Colonic mucosa (tissue), 4 donors: ENCODE measurements at places on chromosomes 7 and 10. TPM values are rescaled to one million over a fixed set of nuclear protein-coding genes. Genes with fewer than 3 reads are reported as not detected.
A peak's percentile ranks its signal among the peaks of the same experiment; 100 is the strongest.

The SPDYE1 gene
- total RNA-seq, result not detected

DNA sequence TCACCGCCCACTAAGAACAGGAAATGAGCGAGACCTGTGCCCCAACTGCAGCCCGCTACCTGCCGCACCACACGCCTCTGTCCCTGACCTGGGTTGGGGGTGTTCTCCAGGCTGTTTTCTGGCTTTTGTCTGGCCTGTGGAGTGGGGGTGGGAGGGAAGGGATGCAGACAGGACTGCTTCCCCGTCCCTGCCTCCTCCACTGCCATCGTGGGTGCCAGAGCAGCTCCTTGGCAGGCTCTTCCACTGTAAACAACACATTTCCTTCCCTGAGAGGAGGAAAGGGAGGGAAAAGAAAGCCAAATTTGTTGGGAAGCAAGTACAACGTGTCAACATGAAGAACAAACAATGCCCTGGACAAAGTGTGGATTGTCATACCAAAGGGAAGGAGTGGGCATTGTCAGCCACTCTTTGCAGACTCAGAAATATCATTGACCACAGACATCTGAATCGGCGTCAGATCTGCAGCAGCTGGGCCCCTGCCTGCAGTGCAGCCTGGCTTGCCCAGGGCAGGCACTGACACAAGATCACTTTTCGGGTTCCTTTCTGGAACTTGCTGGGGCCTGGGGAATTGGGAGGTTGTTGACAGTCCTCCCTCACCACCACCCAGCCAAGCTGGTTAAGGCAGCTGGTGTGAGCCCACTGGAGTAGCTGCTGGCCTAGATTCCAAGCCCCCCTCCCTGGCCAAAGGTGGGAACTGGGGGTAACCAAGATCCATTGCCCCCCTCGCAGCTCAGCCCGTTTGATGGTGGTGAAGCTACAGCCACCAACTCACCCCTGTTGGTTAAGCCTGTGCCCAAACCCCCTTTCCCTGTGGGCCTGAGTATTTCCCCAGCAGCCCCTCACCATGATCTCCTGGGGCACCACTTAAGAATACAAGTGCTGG, 22.6 kb upstream of the TRIM8 start:
- DNase-seq, result no peak

DNA sequence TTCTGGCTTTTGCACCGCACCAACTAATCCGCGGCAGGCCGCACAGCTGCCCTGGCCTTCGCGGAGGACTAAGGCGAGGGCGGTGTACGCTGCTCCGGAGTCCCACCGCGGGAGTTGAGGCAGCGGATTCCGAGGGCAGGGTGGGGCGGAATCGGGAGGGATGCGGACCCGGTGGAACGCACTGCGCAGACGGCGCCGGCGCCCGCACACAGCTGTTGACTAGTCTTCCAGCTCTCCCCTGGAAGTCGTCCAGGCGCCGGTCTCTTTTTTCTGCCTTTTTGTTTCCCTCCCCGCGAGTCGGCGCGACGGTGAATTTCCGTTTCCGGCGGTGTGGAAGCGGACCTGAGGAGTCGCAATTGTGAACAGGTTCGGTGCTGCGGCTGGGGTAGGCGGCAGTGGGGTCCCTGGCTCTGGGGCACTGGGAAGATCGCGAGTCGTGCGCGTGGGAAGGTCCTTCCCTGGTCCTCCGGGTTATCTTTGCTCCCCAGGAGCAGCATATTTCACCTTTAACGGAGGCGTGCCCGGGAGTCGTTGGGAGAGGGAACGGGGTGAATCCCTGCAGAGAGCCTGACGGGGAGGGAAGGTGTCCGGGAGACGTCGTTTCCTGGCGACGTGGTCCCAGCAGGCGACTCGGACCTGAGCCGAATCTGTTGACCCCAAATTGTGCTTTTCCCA, at the start of gene ASAH2B:
TSS of gene ASAH2B (plus strand) at position 319 of the 675 bp plus-strand sequence. CDS start 5,195 bp downstream, outside the sequence.
- peak; percentile 91 for DNase-seq

- no peak for DNase-seq
These were observed 229.1 kb upstream of the IGFBP3 start for GRCh38 chr7:46150202-46150601.

- no peak for DNase-seq
These were observed 23.7 kb downstream of the CRHR2 start for GRCh38 chr7:30658479-30659074.

The LBX1 gene
- total RNA-seq, result not detected

- DNase-seq, result no peak
These were observed 27.7 kb upstream of the AP5Z1 start for GRCh38 chr7:4747746-4748145.

- peak; percentile 60 for DNase-seq
These were observed 815 bp downstream of the CCSER2 start for GRCh38 chr10:84329196-84329611.

- no peak for DNase-seq
These were observed 85.2 kb downstream of the ANKIB1 start for GRCh38 chr7:92330835-92331438.

DNA sequence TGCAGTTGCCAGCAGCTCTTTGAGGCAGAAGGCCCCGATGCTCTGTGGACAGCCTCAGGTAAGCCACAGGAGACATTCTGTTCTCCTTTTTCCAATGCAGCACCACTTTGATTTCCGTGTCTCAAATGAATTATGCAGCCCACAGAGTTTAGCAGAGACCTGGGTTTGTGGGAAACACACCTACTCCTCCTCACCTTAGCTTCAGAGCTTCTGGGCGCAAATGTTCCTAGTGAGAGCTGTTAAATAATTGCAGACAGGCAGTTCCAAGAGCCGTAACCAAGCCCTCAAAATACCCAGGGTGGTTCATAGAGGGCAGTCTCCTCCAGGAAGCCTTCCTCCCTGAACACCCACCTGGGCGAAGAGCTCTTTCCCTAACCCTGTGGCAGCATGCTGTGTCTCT, 69.2 kb upstream of the AGK start:
- no peak for DNase-seq

DNA sequence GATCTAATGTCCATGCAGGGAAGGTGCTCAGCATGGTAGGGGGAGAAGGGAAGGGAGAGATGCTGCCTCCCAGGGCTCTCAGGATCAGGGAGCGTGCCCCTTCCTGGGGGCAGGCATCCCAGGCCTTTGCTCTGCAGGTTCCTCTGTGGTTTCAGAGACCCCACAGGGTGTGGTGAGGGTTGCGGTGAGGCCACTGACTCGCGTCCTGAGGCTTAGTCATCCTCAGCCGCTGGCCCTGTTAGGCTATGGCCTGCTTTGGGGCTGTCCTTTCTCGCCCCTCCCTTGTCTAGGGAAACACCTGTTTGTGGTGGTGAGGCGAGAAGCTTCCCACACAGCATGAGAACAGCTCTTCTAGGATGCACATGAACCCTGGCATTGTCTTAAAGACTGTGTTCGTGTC, 558.3 kb upstream of the FOXK1 start:
- DNase-seq, result no peak

DNA sequence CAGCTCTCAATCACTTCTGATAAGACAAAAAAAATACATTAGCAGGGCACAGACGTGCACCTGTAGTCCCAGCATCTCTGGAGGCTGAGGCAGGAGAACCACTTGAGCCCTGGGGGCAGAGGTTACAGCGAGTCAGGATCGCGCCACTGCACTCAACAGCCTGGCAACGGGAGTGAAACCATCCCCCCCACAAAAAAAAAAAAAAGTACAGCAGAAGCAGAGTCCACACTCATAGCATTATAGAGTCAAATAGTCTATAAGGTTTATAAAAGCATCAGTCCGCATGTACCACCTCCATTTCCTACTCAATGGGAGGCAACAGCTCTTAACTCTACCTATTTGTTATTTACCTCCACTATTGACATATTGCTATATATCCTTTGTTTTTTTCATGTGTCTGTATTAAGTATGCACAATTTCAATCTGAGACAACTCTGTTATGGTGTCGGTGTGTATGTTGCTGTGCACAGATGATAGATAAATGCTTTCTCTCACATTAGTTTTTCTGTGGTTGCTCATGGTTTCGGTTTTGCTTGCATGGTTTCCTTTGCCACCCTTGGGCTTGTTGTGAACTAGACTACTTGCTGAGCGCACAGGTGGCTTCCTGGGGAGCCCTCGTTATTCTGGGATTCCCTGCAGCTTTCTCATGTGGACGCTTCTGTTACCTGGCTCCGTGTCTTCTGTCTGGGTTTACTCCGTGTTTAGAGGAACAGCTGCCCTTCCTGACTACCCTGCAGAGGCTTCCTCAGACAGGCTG, 40.4 kb downstream of the PROSER2 start:
- DNase-seq, result no peak

The GDF10 gene
- total RNA-seq, result 0.10 TPM

- no peak for DNase-seq
These were observed 149.7 kb downstream of the DKK1 start for GRCh38 chr10:52463826-52464225.

The CALML3 gene
- 0.40 TPM for total RNA-seq

GRCh38 chr10:133100706-133101415, 13.1 kb downstream of the ADGRA1 start:
- peak; percentile 31 for DNase-seq

DNA sequence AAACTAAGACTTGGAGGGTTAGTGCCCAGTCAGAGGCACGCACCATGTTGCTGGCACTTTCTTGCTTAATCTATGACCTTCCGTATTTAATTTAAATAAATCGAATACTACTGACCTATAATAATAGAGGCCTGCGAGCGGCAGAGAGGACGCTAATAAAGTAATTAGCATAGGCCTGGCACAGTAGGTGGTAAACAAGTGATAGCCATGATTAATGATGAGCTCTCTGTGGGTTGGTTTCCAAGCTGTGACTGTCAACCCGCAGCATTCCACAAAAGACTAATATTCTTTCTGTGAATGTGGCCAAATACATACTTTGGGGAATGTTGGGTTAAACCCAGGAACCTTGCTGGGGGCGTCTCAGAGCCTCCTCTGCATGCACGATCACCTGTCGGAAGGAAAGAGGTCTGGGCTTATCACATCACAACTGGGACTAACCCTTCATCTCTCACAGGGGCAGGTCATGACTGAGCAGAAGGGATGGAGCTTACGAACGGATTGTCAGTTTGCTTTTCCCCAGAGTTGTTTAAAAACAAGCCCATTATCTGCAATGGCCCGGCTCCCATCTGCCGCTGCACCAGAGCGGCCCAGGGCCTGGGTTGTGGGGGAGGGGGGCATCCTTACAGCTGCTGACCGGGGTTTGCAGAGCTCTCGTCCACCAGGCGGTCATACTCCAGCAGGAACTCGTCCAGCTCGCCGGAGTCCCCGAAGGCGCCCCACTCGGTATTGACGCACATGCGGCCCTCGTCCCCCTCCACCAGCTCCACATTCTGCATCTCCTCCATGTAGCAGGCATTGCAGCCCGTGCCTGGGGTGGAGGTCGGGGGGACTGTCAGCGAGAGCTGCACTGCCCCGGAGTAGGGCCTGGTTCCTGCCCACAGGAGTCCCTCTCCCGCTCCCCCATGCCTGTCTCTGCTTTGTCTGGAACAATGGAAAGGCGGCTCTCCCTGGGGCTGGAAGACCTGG, 6.2 kb upstream of the MYL7 start:
- DNase-seq, result no peak

- DNase-seq, result no peak
These were observed 1.3 kb downstream of the ABI1 start for GRCh38 chr10:26859241-26860101.

- DNase-seq, result no peak
These were observed 32.1 kb downstream of the MTURN start for GRCh38 chr7:30166841-30167235.

DNA sequence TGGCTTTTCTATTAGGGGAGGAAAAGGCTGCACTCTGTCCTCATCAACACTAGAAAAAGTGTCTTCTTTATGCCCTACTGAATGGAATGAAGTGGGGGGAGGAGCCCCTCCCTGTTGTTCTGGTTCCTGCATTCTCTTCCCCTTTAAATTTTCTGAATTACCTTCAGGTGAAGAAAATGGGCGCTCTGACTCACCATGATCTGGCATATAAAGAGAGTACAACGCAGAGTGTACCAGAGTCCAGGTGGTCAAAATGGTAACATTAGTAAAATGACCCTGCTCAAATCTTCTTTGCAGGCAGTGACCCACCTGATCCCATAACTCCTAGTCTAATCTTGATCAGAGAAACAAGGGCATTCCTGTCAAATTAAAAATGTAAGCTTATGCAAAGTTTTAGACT, 80.7 kb downstream of the THSD7A start:
- no peak for DNase-seq

DNA sequence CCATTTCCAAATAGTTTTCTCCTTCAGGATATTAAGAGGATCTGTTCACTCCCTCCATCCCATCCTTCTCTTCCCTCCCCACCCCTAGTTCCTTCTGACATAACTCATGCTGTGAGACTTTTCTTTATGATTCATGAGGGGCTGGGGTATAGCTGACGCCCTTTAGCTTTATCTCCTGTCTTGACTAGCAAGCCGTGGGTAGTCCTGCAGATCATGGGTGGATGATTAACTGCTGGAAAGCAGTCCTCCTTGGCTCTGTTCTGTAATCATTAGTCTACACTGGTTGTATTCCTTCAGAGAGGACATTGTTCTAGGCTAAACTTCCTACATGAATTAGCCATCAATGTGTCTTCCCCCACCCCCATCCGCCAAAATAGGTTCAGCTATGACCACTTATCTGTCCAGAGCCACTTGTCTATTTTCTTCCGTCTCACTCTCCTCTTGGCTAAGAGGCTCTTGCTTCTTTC, 135.4 kb downstream of the LRRC4 start:
- no peak for DNase-seq

DNA sequence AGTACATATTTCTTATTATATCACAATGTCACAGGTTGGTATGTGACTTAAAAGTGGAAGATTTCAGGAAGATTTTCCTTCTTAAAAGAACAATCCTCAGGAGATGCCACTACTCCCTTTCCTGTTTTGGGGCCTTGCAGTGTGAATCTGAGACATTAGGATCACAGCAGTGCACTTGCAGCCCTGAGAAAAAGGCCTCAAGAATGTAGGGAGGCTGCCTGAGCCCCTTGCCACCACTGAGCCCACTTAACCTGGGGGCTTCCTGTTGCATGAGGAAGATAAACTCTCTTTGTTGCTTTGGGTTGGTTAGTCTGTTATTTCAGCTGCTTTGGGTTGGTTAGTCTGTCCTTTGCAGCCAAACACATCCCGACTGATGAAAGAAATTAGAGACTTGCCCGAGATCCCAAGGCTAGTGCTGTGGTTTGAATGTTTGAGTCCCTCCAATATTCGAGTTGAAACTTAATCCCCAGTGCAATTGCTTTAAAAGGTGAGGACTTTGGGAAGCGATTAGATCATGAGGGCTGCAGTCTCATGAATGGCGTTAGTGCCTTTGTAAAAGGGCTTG, 151.3 kb upstream of the SP4 start:
- no peak for DNase-seq
